ENCODE measurements at places on chromosomes 12 and 14.

DNA sequence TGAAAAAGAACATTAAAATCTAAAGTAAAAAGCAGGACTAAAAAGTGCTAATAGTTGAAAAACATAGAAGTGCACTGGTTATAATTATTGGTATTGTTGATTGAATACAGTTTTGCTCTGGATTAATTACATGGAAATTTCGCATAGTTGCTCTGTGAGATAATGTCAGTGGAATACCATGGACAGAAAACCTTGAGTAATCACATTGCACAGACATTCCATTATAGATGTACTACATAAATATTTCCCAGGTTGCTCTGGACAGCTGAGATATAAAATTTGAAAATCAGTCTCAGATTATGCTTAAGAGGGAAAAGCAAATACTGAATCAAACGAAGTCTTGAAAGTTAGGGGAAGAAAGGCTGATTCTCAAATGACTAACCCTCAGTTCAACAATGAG lies 439.3 kb upstream of the FLRT2 start:
- no peak for DNase-seq

DNA sequence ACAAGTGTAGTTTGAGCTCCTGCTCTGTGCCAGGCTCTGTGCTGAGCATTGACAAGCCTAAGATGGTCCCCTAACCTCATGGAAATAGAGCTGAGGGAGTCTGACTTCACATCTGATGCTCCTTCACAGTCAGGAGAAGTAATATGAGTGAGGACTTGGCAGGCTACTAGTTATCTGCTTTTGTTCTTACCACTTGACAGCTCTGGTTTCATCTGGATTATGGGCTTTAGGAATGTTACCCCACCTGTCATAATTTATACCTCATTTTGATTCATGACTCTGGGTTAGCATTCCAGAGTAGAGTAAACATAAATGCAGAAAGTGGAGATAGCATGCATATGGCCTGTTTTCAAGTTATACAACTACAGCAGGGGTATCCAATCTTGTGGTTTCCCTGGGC lies 40.5 kb downstream of the ATP6V1D start:
- no peak for DNase-seq

DNA sequence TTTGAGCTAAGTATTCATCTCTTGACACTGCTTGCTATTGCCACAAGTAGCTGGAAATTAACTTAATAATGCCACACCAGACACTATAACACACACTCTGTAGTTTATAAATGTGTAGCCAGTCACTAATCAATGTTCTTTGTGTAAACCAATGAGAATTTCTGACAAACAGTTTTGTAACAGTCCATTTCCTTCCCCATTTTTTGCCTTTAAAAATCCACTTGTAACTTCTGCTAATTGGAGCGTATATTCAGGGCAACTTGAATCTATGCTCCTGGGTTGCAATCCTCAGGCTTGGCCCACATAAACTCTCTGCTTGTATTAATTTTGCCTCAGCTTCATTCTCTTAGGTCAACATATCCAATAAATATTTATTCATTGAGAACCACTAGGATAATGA lies 125.0 kb upstream of the DHRS4 start:
- DNase-seq, result no peak

- DNase-seq, result no peak
Measured at GRCh38 chr12:71521125-71521524, 81.5 kb downstream of the LGR5 start.

DNA sequence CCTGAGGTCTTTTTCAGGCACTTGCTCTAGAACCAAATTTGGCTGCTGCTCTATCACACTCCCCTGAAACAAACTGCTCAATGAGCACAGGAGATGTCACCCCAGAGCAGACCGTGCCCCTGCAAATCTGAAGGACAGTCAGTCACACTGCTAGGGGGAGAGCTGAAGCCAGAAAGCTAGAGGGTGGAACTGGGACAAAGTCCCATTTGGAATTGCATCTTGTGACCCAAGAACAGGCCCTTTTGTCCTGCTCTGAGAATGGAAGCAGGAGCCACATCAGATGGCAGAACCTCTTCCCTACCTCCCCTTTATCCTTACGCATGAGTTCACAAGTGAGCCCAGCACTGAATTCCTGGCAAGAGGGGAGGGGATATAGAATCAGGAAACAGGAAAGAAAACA lies 64.7 kb downstream of the MAP3K9 start:
- no peak for DNase-seq

DNA sequence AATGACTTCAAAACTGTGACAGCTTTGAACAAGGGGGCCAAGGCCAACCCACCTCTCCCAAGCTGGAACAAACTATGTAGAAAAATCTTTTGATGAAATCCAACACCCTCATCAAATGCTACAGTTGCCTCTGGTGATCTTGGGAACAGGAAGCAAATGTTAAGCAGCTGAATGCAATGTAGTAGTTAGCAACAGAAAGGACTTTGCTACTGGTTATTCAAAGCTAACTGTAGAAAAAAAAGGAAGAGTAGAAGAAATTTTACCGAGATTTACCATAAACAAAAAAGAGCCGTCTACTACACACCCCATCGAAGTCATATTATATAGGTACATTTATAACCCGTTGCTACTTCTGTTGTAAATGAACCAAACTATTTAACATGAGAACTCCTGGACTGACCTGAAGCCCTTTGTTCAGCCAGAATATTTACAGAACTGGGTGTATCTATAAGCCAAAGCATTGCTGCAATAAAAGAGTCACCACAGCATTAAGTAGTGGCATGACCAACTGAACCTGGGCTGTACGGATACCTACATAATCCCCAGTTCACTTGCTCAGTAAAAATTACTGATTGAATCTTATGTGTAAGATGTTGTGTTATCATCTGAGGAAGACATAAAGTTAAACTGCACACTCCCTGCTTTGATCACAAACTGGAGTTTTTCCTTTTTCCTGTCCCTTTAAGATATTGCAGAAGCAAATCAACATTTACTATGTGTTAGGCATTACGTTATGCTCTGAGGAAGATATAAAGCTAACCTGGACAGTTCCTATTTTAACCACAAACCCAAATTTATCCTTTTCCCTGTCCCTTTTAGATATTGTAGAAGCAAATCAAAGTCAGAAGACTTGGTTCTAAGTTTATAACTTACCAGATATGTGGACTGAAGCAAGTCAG lies 25.1 kb downstream of the SYNJ2BP start:
- no peak for DNase-seq

DNA sequence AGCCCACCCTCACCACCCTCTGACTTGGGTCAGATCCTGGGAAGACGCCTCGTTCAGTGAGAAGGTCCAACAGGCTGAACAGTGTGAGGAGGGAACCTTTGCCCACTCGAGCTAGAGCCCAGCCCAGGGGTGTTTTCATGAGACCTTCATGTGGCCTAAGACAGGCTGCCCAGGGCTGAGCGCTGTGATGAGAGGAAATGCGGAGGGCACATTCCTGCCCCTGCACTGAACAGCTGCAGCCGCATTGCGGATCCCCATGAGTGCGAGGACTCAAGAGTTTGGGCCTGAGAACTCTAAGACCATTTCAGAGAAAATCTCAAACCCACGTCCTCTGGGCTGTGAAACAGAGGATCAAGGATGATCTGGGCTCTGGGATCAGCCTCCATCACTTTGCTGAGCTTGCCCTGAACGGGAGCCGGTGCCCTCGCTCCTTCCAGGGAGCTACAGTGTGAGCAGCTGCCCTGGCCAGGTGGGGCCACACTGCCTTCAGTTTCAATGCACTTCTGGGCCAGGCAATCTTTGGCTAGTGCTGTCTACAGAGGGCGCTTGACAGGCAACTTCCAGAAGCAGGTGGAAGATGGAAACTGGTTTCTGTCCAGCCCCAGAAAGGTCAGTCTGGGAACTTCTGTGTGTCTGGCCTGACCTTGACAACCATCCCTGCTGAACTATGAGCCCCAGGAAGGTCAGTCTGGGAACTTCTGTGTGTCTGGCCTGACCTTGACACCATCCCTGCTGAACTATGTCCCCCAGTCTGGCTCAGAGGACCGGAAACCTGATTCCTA lies 43.5 kb upstream of the P2RX7 start:
- DNase-seq, result no peak

GRCh38 chr14:98167275-98167674 lies 1104.7 kb downstream of the BCL11B start:
- DNase-seq, result no peak

DNA sequence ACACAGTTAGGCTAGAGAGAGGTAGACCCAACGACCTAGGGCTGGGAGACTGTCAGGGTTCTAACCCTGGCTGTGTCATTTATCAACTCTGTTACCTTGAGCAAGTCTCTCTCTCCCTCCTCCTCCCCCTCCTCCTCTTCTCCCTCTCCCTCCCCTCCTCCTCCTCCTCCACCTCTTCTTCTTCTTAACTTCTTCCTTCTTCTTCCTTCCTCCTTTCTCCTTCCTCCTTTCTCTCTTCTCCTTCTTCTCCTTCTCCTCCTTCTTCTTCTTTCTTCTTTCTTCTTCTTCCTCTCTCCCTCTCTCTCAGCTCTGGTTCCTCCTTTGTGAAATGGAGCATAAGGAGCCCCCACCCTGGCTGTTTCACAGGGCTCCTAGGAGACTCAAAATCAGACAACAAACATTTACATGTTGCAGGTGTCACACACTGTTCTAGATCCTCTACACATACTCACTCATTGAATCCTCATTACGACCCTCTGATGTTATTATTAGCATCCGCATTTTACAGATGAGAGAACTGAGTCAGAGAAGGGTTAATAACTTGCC lies 2.2 kb upstream of the KCNH3 start:
- no peak for DNase-seq

All from NCI-H2081 (cell line).